Motor neuron (in vitro differentiated cells): ENCODE measurements at places on chromosomes 13 and 19.

- no peak for ATAC-seq
Measured at GRCh38 chr19:32232449-32232848, 113.0 kb upstream of the ZNF507 start.

GRCh38 chr19:47758443-47758804 is 13.1 kb downstream of the NOP53 start:
- no peak for ATAC-seq

- peak; percentile 77 for ATAC-seq
Measured at GRCh38 chr13:25886438-25887214, 165.2 kb downstream of the SHISA2 start.

DNA sequence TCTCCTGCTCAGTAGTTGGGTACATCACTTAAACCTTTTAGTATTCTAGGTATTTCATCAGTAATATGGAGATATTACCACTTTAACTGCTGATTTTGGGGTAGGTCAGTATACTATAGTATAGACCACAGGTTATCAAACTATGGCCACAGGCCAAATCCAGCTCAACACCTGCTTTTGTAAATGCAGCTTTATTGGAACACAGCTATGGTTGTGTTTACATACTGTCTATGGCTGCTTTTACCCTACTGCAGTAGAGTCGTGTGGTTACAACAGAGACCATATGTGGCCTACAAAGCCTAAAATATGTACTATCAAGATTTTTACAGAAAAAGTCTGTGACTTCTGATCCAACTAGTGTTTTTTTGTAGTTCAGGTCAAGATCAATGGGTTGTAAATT is 10.3 kb downstream of the COG6 start:
- no peak for ATAC-seq

- peak; percentile 53 for ATAC-seq
Measured at GRCh38 chr19:11843722-11844121, 4.8 kb upstream of the ZNF439 start.

DNA sequence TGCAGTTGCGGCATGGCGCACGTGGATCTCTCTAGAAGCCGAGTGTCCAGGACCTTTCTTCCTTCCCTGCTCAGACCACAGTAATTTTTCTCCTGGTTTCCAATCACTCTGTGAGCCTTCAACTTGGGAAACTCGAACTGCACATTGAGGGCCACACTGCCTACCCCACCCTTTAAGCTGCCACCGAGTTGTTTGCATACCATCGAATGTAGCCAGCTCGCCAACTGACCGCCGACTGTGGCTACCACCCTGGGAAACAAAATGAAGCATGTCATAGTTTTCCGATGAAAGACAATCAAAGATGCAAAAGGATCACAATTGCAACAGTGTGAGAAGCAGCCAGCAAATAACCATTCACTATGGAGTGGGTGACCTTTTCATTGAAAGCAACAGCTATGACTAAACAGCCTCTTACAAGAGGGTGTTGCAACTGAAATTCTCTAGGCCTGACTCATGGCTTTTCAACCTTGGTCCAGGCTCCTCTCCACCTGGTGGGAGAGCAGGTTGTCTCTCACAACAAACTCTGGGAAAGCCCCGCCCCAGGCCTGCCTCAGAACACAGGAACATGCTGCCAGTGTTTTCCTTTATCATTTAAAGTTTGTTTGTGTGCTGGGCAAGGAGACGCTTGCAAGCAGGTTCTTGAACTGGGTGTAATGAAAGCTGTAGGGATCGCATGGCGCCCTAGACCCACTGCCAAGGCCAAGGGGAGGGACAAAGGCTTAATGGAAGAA is 141.7 kb upstream of the SERP2 start:
- ATAC-seq: no peak

- no peak for ATAC-seq
Measured at GRCh38 chr19:325173-325936, 19.2 kb downstream of the MIER2 start.

GRCh38 chr13:52405369-52405766 is 604 bp downstream of the THSD1 start:
- ATAC-seq: no peak

DNA sequence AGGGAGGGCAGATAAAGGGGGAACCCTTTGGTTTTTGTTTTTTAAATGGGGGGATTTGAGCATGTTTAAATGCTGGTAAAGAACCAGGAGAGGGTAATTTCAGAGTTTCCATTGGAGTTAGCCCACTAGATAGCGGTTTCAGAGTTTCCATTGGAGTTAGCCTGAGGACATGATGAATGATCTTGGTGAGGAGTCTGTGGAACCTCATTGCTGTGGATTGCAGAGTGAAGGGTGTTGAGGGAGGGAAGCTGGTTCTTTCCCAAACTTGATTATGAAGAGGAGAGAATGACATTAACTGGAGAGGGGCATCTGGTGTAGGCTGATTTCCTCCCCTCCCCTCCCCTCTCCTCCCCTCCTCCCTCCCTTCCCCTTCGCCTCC is 5.0 kb downstream of the WASF3 start:
- no peak for ATAC-seq

- ATAC-seq: peak; percentile 58
Measured at GRCh38 chr19:18603255-18603957, 3.2 kb downstream of the CRLF1 start.

DNA sequence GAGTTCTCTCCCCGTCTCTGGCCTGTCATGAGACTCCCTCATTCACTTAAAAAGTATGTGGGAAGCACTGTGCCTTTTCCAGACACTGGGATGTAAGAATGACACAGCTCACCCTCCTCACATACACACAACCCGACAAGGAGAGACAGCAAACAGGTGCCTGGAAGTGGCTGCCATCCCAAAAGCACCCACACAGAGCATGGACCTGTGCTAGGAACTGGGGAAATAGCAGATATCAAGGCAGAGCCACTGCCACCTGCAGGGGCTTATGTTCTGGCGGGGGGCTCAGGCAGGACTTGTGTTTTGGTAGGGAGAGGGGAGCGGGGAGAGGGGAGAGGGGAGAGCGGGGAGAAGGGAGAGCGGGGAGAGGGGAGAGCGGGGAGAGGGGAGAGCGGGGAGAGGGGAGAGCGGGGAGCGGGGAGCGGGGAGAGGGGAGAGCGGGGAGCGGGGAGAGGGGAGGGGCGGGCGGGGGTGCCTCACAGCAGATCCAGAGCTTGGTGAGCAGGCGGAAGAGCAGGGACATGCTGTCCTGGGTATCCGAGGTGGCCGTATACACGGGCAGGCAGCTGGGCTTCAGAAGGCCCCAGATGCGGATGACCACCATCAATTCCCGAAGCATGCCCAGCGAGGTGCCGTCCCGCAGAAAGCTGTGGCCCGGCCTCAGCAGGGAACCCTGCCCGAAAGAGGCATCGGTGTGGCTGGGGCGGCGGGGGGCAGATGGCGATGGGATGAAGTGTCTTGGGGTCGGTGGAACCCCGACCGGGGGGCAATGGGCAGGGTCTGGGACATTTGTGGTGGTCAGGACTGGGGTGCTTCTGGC is 12.2 kb downstream of the CFD start:
- ATAC-seq: no peak

DNA sequence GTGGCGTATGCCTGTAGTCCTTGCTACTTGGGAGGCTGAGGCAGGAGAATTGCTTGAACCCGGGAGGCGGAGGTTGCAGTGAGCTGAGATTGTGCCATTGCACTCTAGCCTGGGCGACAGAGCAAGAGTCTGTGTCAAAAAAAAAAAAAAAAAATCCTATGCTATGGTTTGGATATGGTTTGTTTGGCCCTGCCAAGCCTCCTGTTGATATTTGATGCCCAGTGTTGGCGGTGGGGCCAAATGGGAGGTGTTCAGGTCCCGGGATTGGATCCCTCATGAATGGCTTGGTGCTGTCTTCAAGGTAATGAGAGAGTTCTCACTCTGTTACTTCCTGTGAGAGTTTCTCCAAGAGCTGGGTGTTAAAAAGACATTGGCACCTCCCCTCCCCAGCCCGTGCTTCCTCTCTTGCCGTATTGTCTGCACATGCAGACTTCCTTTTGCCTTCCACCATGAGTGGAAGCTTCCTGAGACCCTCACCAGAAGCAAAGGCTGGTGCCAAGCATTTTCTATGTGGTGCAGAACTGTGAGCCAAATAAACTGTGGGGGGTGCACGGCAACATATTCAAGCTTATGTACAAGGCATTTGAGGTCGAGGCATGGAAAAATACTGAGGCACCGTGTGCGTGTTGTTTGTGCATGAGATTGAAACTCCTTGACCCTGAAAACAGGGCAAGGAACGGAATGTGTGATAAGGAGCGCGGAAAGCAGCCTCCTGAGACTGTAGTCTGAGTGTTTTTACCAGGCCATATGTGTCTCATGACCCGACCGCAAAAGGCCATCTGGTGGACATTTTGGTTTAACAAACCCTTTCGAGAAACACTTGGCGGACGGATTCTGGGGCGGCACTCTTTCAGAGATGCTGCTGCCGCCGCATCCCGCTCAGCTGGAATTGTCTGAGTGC is 7.3 kb downstream of the SIGLEC9 start:
- no peak for ATAC-seq

- ATAC-seq: no peak
Measured at GRCh38 chr19:46499692-46500091, 4.0 kb upstream of the PNMA8B start.

DNA sequence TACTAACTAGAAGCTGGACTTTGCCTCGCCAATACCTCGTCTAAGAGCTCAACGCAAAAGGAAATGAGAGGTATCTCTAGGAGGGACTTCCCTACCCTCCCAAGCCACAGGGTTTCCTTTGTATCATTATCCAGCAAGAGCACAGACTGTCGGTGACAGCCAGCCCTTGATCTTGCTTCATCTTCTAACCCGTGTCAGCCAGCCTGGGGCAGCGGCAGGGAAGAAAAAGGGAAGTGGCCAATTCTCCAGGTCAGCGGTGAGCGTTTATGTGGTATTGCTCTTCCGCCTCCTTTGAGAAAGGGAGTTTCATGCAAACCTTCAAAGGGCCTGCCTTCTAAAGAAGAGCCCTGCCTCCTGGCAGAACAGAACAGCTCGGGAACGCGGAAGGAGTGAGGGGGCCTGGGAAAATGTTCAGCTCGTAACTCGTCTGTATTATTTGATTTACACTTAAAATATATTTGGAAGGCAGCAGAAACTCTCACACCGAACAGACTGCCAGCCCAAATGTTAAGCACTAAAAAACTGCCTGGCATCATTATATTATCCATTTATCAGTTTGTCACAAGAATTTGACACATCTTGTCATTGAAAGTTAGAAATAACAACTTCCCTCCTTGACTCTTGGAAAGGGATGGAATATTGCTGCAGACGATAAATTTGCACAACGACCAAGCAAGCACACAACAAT is 41.8 kb downstream of the EFNB2 start:
- ATAC-seq: no peak

DNA sequence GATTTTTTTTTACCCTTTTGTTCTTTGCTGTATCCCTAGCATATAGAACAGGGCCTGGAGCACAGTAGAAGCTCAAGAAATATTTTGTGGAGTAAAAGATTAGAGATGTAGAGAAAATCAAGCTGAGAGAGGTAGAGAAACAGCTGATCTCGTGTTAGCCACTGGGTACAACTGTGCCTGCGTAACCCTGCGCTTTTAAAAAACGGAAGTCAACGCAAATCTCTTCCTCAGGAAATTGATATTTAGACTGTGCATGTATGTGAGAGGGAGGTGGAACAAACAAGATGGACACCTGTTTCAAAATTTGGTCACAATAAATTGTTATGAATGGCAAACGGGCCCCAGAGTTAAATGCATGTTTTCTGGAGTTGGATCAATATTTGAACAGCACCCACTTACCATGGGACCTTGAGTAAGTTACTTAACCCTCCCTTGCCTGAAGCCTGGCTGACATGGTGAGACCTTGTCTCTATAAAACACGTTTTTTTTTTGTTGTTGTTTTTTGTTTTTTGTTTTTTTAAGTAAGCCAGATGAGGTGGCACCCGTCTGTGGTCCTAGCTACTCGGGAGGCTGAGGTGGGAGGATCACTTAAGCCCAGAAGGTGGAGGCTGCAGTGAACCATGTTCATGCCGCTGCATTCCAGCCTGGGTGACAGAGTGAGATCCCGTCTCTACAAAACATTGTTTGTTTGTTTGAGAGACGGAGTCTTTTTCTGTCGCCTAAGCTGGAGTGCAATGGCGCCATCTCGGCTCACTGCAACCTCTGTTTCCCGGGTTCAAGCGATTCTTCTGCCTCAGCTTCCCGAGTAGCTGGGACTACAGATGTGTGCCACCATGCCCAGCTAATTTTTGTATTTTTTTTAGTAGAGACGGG is 3.3 kb upstream of the EPOR start:
- ATAC-seq: no peak

DNA sequence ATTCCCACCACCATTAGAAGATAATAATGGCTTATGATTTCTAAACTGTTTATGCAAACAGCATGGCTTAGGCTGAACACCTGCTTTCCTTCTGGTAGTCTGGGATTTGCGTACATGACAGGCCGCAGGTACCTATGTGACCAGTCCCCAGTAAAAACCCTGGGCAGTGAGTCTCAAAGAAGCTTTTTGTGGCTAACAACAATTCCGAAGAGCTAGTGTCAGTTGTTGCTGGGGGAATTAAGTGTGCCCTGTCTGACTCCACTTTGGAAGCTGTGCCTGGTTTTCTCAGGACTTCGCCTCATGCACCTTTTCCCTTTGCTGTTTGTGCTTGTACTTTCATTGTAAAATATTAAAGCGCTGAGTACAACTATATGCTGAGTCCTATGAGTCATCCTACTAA is 250.2 kb upstream of the MIR17HG start:
- ATAC-seq: no peak

DNA sequence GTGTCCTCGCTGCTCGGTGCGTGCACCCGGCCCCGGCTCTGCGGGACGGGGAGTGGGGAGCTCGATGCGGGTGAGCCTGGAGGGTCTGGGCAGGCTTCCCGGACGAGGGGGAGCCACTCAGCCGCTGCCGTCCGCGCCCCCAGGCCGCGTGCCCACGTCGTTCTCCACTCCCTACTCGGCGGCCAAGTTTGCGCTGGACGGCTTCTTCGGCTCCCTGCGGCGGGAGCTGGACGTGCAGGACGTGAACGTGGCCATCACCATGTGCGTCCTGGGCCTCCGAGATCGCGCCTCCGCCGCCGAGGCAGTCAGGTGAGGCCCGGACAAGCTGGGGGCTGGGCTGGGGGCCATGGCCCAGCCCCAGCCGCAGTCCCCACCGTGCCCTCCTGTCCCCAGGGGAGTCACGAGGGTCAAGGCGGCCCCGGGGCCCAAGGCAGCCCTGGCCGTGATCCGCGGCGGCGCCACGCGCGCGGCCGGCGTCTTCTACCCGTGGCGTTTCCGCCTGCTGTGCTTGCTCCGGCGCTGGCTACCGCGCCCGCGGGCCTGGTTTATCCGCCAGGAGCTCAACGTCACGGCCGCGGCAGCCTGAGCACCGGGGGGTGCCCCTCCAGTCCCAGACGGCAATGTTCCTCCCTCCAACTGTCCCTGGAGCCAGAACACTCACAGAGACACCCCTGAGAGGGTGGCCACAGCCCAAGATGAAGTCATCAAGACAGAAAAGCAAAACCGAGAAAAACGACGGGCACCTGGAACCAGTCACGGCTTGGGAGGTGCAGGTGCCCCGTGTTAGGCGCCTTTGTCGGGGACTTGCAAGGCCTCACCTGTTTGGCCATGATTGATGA is 2.5 kb upstream of the RPL36 start:
- ATAC-seq: no peak

GRCh38 chr19:611481-611868 is 21.8 kb downstream of the HCN2 start:
- no peak for ATAC-seq
